ENCODE measurements at places on chromosomes 1 and 21. TPM values are rescaled to one million over a fixed set of nuclear protein-coding genes. Genes with fewer than 3 reads are reported as not detected.

DNA sequence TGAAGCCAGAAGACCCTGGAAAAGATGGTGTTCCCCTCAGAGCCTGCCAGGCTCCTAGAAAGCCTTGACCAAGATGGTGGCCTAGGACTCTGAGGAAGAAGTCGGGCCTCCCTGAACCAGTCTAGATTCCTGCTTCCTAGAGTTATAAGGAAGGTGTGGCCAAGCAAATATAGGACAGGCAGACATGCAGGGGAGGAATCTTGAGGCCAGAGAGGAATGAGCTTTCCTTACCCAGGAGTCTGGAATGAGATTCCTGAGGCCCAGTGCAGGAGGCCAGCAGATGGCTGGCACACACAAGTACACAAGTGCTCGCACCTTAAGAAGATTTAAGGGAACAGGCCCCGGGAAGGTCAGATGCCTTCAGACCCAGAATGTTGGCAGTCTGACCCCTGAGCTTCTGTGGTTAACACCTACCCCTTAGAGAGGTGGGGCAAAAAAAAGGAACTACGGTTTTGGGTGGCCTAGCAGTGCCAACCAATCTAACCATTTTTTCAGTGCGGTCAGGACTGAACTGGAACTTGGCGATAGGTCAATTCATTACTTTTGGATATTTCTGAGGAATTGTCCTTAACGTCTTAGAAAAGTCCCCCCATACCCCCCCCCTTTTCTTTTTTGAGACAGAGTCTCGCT, 73.3 kb downstream of the MDM4 start:
- DNase-seq = no peak

DNA sequence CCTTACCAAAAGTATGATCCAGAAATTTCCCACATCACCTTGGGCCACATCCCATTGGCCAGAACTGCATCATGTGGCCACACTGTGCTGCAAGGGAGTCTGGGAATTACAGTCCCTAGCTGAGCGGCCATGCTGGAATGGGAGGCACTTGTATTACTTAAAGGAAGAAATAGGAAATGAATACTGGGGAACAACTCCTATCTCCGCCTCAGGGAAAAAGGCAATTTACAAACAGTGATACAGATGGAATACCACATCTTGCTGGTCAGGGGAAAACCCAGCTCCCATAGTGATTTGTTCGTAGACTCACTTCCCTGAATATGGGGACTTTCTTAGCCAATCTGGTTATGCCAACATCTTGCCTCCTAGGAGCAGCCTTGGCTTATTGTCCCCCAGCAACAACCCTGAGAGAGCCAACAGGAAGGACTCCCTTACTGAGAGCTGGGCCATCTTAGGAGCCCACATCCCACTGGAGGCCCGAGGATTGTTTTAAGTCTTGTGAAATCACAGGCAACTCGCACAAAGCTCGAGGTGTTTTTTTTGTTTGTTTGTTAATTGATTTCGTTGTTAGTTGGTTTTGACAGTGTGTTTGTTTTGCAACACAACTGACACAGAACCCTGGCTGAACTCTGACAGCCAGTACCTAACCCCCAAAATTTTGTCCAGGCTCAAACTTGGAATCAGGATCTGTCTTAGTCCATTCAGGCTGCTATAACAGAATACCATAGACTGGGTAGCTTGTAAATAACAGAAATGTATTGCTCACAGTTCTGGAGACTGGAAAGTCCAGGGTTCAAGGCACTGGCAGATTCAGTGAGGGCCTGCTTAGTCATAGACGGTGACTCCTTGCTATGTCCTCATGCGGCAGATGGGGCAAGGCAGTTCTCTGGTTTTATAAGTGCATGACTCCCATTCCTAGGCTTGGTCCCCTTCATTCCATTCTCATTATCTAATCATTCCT, 14.9 kb downstream of the CDA start:
- DNase-seq = no peak

DNA sequence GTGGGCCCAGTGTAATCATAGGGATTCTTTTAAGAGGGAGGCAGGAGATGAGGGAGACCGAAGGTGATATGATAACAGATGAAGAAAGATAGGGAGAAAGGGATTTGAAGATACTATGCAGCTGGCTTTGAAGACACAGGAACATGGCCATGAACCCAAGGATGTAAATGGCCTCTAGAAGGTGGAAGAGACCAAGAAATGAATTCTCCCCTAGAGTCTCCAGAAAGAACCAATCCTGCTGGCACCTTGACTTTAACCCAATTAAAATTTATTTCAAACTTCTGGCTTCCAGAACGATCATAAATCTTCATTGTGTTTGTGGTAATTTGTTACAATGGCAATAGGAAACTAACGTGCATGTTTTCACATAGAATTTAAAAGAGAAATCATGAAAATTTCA, 95.0 kb upstream of the GORAB start:
- no peak for DNase-seq

DNA sequence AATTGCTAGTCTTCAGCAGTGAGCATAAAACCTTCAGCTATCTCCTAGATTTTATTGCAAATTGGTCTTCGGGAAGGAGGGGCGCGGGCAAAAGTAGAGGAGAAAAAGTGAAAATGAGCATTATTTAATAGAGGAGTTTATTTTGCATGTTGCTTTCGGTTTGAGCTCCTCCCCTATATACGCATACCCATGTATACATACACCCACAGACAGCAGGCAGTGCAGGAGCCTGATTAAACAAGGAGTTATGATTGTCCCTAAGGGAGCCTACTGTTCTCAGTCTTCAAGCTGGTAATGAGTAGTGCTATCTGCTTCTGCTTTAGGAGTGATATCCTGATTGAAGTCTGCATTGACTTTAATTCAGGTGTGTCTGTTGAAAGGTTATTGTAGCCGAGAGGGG, 133.8 kb downstream of the SPATA46 start:
- no peak for DNase-seq

DNA sequence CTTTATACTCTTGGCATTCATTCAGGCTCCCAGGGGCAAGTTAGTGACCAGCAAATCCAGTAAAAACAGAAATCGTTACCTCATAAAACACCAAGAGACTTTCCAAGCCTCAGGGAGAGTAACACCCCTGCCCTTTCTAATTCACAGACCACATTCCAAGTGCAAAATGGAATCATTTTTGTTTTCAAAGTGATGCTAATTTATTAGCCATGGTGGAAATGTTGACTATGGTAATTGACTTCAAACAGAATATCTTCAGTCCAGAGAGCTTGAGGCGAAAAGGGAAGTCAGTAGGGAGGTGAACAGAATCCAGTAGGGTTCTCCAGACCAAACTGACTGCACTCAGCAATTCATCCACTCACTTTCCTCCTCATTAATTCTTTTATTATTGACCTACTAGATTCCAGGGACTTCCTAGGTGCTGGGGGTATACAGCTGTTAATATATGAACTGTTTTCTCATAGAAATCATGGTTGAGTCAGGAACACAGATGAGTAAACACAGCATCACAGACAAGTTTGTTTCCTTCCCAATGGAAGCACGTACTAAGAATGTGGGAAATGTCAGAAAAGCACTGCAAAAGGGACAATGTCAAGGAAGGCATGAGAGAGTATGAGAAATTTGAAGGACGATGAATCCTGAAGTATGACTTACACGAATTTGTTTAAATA, 388.5 kb upstream of the C1orf87 start:
- DNase-seq = no peak

GRCh38 chr1:29548091-29548490, 311.8 kb downstream of the PTPRU start:
- DNase-seq = no peak

Gene CHODL
- 32.3 TPM for polyA plus RNA-seq

Gene FAM110D
- polyA plus RNA-seq = 1.1 TPM

DNA sequence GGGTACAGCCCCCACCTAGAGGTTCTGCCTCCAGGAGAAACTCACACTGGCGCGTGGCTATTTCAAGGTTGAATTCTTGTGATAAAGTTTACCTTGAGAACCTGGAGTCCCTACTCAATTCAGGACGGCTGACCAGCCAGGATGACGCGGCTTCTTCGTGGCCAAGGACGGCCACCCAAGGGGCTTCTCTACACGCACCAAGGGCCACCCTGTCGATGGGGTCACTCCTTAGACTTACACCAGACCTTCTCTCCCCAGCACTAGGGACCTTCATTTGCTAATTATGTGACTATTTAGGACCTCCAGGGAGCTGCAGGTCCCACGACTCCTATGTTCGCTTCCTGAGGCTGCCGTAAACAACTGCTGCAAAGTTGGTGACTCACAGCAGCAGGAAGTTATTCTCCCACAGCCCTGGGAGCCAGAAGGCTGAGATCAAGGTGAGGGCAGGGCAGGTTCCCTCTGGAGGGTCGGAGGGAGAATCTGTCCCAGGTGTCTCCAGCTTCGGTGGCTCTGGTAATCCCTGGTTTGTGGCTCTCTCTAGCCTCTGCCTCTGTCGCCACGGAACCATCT, 135.9 kb downstream of the NPHP4 start:
- no peak for DNase-seq

- no peak for DNase-seq
Observed at GRCh38 chr1:244113532-244114320, 62.6 kb downstream of the ZBTB18 start.

Gene PRAMEF4
- polyA plus RNA-seq = not detected

Gene UBE2G2
- polyA plus RNA-seq = 83.4 TPM

DNA sequence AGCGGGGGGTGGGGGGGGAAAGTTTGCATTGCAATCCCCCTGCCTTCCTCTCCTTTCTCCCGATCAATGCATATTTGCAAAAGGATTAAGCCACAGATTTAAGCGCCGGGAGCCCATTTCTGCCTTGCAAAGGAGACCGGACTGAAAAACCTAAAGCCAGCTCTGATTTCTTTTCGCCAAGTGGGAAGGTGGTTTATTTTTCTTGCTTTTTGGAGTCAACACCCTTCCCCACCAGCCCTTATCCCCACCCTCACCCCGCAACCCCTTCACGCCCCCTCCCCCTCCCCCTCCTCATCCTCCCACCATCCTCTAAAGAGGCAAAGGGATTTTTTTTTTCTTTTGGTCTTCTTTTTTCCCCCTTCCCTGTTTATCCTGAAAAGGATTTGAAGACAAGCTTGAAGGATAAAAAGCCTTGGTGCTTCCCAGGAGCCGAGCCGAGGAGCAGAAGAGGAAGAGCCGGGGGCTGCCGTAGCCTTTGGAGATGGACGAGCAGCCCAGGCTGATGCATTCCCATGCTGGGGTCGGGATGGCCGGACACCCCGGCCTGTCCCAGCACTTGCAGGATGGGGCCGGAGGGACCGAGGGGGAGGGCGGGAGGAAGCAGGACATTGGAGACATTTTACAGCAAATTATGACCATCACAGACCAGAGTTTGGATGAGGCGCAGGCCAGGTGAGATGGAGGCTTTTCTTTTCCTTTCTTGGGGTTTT, 513 bp downstream of the PBX1 start:
- DNase-seq = no peak

DNA sequence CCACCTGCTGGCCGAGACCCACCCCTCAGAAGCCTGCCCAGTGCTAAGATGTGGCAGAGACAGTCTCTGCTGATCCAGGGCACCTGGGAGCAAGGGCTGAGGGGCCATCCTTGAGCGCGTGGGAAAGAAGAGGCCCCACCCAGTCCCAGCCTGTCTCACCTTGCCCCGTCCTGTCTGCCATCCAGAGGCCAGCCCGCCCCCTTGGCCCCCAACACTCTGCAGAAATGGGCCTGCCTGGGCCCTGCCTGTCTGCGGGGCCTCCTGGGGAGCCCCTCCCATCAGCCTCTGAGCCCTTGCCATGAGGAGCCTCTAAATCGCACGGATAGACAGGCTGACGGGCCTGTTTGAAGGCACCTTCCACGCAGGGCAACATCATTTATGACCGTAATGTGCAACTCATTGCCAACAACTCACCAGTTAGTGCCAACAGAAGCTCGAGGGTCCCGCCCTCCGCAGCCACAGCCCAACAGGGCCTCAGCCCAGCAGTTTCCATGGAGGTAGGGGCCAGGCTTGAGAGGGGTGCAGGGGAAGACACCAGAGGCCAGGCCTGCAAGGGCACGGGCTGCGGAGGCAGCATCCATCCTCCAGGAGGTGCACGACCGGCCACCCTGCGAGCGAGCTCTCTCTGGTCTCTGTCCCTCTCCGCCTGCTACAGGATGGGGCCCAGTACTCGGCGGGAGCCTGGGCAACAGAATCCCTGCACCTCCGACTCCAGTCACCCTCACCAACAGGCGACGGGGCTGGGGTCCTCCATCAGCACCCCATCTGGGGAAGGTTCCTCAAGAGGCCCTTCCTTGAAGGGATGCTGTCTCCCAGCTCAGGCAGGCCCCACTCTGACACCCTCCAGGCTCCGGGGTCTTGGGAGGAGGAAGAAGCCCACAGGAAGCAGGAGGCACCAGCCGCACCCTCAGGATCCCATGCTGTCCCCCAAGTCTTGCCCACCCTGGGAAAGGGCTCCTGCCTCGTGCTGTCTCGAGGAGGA, 78.0 kb downstream of the MEGF6 start:
- DNase-seq = no peak

GRCh38 chr1:65090406-65090805, 57.6 kb upstream of the AK4 start:
- no peak for DNase-seq

DNA sequence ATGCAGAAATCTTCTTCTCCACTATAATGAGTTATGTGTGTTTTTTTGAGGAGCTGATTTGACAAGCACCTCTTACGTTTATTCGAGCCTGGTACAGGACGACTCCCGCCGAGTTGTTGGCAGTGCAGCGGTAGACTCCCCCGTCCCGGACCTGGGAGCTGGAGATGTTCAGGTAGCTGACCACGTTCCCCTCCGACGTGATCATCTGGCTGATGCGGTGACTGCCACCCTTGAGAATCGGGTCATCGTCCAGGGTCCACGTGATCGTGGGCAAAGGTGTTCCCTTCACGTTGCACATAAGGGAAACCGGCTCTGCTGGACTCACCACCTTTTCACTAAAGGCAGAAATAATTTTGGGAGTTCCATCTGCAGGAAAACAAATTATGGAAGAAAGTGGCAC, 471.8 kb downstream of the PCP4 start:
- no peak for DNase-seq

Gene UTS2
- polyA plus RNA-seq = not detected

Gene NMNAT2
- 4.1 TPM for polyA plus RNA-seq

Gene FNBP1L
- polyA plus RNA-seq = 101 TPM

Gene FAM43B
- polyA plus RNA-seq = 2.1 TPM

DNA sequence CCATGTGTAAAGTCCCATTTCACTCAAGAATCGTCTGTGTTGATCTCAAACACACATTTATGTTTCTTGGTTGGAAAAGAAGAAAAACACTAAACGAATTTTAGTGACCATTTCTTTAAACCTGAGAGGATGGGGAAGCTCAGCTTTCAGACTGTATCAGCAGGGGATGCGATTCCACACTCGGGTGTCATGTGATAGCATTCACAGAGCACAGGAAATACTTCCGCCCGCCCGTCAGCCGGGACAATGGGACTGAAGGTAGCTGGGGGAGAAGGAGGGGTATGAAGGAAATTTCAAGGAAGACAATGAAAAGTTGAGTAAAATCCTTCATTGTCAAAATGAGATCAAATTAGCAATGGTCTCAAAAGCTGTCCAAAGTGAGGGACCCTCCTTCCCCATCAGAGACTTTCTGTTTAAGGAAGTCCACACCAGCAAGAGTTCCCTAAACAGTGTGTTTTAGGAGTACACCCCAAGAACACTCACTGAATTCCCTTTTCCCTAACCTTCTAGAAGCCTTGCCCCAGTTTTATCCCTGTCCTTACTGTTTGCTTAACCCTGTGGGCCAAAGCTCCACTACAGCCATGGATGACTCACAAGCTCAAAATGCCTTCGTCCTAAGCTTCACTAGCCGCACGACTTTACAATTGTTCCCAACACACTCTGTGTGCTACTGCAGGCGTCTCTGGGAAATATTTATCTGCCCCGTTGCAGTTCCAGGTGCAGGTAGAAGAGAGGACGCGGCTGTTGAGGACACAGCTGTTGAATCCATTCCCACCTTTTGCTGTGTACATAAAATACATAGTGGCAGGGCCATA, 51.4 kb upstream of the SIM2 start:
- no peak for DNase-seq

- no peak for DNase-seq
Observed at GRCh38 chr1:1806890-1807289, 28.6 kb upstream of the NADK start.
